Hepatocyte (in vitro differentiated cells): ENCODE measurements at places on chromosomes 3 and 15. TPM values are rescaled to one million over a fixed set of nuclear protein-coding genes. Genes with fewer than 3 reads are reported as not detected.

DNA sequence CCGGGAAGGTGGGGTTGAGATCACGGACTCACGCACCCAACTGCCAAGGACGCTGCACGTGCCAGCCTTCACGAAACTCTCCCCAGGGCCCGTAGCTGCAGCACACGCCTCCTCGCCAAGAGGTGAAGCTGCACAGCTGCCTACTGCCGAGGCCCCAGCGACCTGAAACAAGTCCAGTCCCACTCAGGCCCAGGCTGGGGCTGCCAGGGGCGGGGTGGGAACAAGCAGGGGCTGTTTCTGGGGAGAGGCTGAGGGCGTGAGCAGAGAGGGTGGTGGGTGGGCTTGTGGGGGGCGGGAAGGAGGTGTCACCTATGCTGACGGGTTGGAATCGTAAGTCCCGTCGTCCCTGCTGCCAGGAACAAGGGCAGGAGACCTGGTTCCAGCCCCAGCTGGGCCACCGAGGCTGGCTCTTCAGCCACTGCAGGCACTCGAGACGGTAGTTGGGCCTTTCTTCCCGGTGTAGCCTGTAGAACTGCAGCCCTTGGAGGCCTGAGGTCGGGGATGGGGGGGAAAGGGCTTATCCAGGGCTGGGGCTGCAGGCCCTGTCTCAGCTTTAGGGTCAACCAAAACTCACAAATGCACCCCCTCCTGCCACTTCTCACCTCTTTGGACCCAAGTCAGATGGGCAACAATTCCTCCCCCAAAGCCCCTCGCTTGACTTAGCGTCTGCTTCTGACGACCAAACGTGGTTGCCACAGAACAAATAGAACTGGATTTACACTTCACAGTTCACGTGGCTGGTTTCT lies 44.4 kb downstream of the MUC20 start:
- no peaks in the 10 kb centered on the region for H3K4me1 ChIP-seq
- H3K27me3 ChIP-seq, result no peaks in the 10 kb centered on the region
- H3K36me3 ChIP-seq, result no peaks in the 10 kb centered on the region

GRCh38 chr3:141397996-141398395 lies 29.7 kb downstream of the ZBTB38 start:
- H3K36me3 ChIP-seq, result peaks cover 8% of the 10 kb centered on the region

- peaks cover 55% of the 10 kb centered on the region for H3K4me1 ChIP-seq
- peak overlapping the region; percentile 91 for H3K27ac ChIP-seq
- no peaks in the 10 kb centered on the region for H3K27me3 ChIP-seq
- DNase-seq, result no peak
Observed at GRCh38 chr15:70097063-70097320, 725 bp downstream of the TLE3 start.

DNA sequence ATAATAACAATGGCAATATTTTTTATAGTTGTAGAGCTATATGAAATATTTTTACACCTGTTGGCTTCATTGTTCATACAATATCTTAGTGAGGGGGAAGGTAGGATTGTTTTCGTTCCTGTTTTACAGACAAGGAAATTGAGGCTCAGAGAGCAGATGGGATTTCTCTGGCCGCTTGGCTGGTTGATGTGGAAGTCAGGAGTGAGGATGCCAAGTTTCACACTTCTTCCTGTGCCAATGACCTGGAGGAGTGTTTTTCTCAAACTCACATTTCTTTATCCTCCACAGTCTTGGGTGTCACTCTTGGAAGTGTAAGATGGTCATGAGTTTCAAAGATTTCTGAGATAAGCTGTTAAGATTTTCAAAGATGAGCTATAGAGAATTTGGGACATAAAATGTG lies 50.6 kb downstream of the LPP start:
- peaks cover 16% of the 10 kb centered on the region for H3K4me1 ChIP-seq
- no peaks in the 10 kb centered on the region for H3K27me3 ChIP-seq
- no peak overlapping the region for H3K4me3 ChIP-seq
- H3K27ac ChIP-seq, result no peak overlapping the region
- H3K36me3 ChIP-seq, result no peaks in the 10 kb centered on the region

DNA sequence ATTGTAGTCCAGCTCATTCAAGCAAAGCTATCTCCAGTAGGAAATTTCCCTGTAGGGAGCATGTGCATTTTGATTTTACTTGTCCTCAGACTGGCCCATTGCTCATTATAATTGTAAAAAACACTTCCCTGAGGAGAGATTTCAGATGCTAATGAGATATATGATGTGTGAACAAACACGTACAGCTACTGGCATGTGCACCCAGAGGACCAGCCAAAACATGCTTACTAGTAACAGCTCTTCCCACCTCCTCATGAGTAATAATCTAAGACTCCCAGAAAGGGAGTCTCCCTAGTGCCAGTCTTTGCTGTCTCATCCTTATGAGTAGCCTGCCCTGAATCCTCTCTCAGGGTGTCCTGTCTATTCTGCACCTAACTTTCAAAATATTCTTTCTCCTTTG lies 43.4 kb downstream of the FBXO22 start:
- H3K4me1 ChIP-seq, result no peaks in the 10 kb centered on the region
- no peak overlapping the region for H3K27ac ChIP-seq
- no peak overlapping the region for H3K4me3 ChIP-seq
- DNase-seq, result no peak

GRCh38 chr3:30988769-30989168 lies 94.3 kb upstream of the GADL1 start:
- no peak overlapping the region for H3K27ac ChIP-seq
- no peaks in the 10 kb centered on the region for H3K27me3 ChIP-seq
- no peaks in the 10 kb centered on the region for H3K36me3 ChIP-seq
- H3K4me3 ChIP-seq, result no peak overlapping the region
- peaks cover 6% of the 10 kb centered on the region for H3K4me1 ChIP-seq

GRCh38 chr3:112857526-112857925 lies 10.9 kb upstream of the CD200R1L start:
- H3K4me3 ChIP-seq, result no peak overlapping the region
- H3K27ac ChIP-seq, result no peak overlapping the region
- H3K27me3 ChIP-seq, result no peaks in the 10 kb centered on the region

- peak; percentile 4 for DNase-seq
- H3K4me3 ChIP-seq, result no peak overlapping the region
- no peaks in the 10 kb centered on the region for H3K4me1 ChIP-seq
- H3K27ac ChIP-seq, result peak overlapping the region; percentile 55
- no peaks in the 10 kb centered on the region for H3K27me3 ChIP-seq
Observed at GRCh38 chr3:179613807-179614206, 9.2 kb downstream of the NDUFB5 start.

- no peak overlapping the region for H3K27ac ChIP-seq
- H3K36me3 ChIP-seq, result no peaks in the 10 kb centered on the region
- H3K4me1 ChIP-seq, result peaks cover 36% of the 10 kb centered on the region
- H3K27me3 ChIP-seq, result no peaks in the 10 kb centered on the region
Observed at GRCh38 chr3:185778094-185778493, 46.7 kb downstream of the IGF2BP2 start.

DNA sequence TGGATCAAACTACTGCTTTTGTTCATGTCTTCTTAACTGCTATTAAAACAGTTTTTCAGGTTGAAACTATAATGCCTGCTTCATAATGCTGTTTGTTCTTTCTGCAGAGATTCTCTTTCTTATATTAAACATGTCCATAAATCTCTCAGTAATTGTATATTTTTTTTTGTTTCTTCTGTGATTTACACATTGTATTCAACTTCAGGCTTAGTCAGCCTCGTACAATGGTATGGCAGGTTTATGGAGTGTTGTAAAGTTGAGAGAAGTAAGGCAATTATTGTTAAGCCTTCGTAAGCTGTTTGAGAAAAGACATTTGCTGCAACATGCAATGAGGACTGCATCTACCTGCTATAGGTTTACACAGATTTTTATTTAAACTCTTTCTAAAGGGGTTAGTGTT lies 977.1 kb downstream of the DIPK2A start:
- H3K36me3 ChIP-seq, result no peaks in the 10 kb centered on the region
- no peaks in the 10 kb centered on the region for H3K4me1 ChIP-seq
- no peak overlapping the region for H3K27ac ChIP-seq
- no peaks in the 10 kb centered on the region for H3K27me3 ChIP-seq

DNA sequence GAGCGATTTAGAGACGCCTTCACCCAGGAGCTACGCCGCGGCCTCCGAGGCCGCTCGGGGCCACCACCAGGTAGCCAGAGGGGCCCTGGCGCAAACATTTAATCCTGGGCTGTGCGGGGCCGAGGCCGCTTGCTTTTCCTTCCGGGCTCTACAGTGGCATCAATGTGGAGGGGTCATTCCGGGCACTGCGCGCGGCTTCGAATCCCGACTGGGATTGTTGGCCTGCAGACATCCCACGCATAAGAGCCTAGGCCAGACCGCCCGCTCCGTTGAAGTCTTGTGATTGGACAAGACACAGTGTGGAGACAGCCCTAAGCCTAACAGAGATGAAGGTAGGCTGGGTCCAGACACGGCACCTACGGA lies 568 bp upstream of the NCBP2 start:
- peak overlapping the region; percentile 81 for H3K4me3 ChIP-seq
- peaks cover 1% of the 10 kb centered on the region for H3K36me3 ChIP-seq
- H3K4me1 ChIP-seq, result peaks cover 7% of the 10 kb centered on the region
- no peaks in the 10 kb centered on the region for H3K27me3 ChIP-seq
- DNase-seq, result peak; percentile 51
- peak overlapping the region; percentile 94 for H3K27ac ChIP-seq

The RARB gene
- total RNA-seq, result 30.7 and 33.0 TPM in 2 replicates

The PCSK6 gene
- 40.5 and 52.5 TPM in 2 replicates for total RNA-seq

The PLSCR2 gene
- not detected in 2 replicates for total RNA-seq

The ACP3 gene
- total RNA-seq, result 7.7 TPM in 2 replicates

The SKOR1 gene
- total RNA-seq, result 0.12 and 0.23 TPM in 2 replicates

The RASGRF1 gene
- 1.5 and 2.3 TPM in 2 replicates for total RNA-seq
